ENCODE measurements at places on chromosomes 6 and 20. TPM values are rescaled to one million over a fixed set of nuclear protein-coding genes. Genes with fewer than 3 reads are reported as not detected.

GRCh38 chr20:13249118-13249797 lies 28.2 kb downstream of the ISM1 start:
- DNase-seq: no peak

- no peak for DNase-seq
Observed at GRCh38 chr20:63189846-63190559, 25.9 kb downstream of the YTHDF1 start.

- no peak for DNase-seq
Observed at GRCh38 chr6:151620179-151620578, 126.4 kb downstream of the CCDC170 start.

- DNase-seq: no peak
Observed at GRCh38 chr6:100613656-100614055, 148.9 kb upstream of the SIM1 start.

DNA sequence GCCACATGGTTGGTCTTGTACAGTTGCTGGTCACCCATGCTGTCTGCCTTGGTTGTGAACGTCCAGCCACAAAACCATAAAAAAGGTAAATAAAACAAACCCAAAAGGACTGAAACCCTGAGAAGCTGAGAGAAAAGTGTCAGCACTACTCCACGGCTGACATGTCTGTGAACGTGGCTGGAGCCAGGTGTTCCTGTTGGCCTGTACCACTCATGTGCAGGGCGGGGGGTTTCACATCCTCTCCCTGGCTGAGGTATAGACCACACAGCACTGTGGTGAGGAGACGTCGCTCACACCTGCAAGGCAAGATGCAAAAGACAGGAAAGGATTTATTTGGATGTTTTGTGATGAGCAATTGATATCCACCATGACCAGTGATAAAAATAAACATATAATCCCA lies 51.9 kb upstream of the MRPS10 start:
- DNase-seq: no peak

The HLA-DQA2 gene
- 2.7 TPM for total RNA-seq

GRCh38 chr6:11785774-11786579 lies 7.4 kb upstream of the ADTRP start:
- DNase-seq: no peak

DNA sequence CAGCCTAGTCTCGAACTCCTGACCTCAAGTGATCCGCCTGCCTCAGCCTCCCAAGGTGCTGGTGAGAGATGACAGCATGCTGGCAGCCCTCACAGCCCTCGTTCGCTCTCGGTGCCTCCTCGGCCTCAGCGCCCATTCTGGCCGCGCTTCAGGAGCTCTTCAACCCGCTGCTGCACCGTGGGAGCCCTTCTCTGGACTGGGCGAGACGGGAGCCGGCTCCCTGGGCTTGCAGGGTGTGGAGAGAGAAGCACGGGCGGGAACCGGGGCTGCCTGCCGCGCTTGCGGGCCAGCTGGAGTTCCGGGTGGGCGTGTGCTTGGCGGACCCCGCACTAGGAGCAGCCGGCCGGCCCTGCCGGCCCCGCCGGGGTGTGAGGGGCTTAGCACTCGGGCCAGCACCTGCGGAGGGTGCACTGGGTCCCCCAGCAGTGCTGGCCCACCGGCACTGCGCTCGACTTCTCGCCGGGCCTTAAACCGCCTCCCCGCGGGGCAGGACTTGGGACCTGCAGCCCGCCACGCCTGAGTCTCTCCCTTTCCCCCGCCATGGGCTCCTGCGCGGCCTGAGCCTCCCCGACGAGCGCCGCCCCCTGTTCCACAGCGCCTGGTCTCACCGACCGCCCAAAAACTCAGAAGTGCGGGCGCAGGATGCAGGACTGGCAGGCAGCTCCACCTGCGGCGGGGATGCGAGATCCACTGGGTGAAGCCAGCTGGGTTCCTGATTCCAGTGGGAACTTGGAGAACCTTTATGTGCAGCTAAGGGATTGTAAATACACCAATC lies 31.5 kb upstream of the RANBP9 start:
- DNase-seq: no peak

The GTSF1L gene
- not detected for total RNA-seq

- DNase-seq: no peak
Observed at GRCh38 chr6:105135056-105135455, 44.8 kb downstream of the POPDC3 start.

The ITPR3 gene
- 8.0 TPM for total RNA-seq

The SGK1 gene
- 28.1 TPM for total RNA-seq

GRCh38 chr20:3090565-3090964 lies 6.0 kb upstream of the AVP start:
- DNase-seq: no peak

- DNase-seq: no peak
Observed at GRCh38 chr6:108895571-108895970, 47.3 kb downstream of the ARMC2 start.

DNA sequence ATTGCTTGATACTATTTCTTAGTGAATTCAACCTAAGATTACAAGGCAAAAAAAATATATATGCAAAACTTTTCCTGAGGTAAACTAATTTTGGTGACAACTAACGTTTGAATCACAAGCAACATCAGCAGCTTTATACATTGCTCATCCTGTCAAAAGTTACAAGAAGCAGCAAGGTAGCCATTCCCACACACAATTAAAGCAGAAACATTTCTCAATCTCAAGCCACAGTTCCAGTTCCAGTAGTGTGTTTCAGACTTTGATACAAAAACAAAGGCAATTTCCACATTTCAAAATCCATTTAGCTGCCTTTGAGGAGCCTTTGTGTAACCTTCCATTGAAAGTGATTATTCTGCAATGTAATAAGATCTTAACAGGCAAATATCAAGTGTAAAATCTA lies 191.0 kb downstream of the WDR27 start:
- no peak for DNase-seq

The SLC13A3 gene
- 0.30 TPM for total RNA-seq

The KIAA1755 gene
- total RNA-seq: 7.9 TPM

- no peak for DNase-seq
Observed at GRCh38 chr6:106490974-106491373, 130.5 kb downstream of the CRYBG1 start.

The GPR63 gene
- total RNA-seq: 0.65 TPM

DNA sequence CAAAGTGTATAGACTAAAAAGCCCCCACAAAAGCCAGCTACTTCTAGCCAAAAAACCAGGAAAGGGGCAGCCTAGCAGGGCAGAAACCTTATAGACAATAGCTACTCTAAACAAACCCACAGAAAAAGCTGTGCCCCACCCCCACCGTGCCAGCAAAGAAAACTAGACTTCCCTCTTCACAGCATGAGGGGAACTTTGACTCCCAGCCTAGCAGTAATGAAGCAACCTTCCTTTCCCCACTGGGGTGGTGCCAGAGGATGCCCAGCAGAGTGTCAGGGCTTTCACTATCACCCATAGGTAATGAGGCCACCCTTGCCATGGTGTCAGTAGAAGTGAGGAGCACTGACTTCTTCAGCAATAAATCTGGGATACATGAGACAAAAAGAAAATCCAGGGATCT lies 99.0 kb upstream of the LGSN start:
- no peak for DNase-seq

GRCh38 chr6:134394905-134395304 lies 77.0 kb upstream of the SGK1 start:
- DNase-seq: no peak

GRCh38 chr6:145723646-145724045 lies 11.7 kb downstream of the EPM2A start:
- no peak for DNase-seq

The CYP21A2 gene
- total RNA-seq: 0.30 TPM

- DNase-seq: no peak
Observed at GRCh38 chr6:49662231-49662891, 25.7 kb upstream of the RHAG start.

GRCh38 chr6:63883597-63883996 lies 248.0 kb downstream of the PHF3 start:
- DNase-seq: no peak

The PTCRA gene
- not detected for total RNA-seq

The CCND3 gene
- total RNA-seq: 51.5 TPM

DNA sequence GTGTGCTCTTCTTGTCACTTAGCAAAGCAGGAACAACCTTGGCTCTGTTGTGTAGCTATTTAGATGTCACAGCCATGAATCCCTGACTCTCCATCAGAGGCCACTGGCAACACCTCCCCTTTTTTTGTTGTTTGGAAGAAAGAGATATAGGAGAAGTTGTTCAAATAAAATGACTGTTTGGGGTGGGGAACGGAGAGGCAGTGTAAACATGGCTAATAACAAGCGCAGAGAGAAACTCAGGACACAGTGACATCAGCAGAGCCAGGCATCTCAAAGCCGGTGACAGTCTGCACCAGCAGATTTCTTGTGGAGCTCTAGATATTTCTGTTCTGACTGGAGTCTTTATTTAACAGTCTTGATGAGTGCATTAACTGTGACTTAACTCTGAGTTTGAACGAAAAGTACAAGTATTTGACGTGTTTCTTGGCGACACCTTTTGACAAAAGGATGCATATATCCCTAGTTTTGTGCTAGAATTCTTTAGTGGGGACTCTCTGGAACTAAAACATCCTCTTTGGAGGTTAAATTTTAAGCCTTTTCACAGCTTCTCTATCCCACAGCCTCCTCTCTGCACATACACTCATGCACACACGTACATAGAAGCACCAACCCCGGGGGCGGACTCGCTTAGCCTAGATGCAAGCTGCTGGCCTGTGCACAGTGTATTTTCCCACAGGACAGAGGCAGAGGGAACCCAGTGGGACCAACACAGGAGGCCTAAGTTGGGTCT lies 53.8 kb downstream of the ADAT2 start:
- no peak for DNase-seq

The PTCHD4 gene
- 0.92 TPM for total RNA-seq

DNA sequence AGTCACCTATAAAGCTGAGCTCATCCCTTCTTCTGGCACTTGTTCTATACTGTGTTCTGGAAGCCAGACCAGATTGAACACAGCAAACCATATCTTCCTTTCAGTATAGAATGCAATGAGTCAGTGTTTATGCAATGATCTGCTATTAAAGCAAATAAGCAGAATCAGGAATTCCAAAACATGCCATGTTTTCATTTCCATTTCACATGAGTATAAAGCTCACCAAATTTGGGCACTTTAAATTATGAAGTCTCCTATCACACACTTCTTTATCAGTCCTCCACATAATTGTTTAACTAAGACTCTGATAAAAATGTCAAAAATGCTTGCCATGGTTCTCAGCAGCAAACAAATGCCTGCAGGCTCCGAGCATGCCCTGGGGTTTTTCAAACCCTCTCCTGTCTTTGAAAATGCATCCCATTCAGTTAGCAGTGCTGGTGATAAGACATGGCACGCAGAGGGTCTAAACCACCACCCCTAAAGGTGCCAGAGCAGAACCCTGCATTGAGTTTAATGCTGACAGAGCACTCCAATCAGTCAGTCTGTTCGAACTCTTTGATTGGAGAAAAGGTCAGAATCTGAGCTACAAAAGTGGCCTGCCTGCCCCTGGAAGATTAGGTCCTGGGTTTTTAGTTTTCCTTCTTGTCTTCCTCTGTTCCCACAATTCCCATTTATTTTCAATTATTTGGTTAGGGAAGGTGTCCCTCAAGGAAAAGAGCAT lies 234.1 kb downstream of the GMPR start:
- DNase-seq: no peak

DNA sequence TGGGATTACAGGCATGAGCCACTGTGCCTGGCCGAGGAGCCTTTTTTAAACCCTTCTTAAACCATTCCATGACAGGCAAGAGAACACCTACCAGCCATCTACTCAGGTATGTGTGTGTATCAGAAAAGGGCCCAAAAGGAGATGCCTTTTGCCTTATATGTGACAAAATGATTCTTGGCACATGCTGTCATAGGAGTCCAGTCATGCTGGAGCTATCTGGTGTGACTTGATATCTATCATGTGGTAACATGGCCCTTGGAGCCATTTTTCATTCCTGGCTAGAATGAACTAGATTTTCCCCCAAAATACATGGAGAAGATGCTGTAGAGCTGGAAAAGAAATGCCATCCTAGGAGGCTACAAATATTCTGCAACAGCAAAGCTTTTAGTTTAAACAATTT lies 129.1 kb downstream of the DST start:
- no peak for DNase-seq

DNA sequence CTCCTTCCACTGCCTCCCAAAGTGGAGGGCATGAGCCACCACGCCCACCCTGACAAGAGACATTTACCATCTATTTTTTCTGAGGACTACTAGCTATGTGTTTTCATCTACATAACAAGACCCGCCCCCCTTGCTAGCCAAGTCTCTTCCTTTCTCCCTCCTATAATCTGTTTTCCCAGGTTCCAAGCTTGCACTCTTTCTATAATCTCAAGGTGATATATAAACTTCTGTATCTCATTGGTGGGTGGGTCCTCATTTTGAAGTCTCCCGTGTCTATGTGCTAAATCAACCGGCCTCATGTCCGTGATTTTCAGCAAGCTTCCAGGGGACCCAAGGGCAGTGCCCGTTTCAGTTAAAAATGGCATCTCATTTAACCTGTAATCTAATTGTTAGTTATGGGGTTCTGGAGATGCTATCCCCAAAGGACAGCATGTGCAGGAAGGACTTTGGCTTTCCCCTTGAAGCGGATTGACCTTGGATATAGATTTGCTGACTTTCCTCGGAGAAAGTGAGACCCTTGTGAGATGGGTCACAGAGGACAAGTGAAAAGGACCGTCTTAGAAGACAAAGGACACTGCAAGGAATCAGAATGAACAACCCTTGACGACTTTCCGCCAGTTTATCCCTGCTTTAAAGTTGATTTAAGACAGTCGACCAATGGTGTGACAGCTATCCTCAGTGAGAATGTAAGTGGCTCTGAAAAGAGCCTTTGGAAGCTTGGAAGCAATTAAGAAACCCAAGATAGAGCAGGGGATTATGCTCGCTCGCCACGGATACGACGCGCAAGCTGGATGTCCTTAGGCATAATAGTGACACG lies 22.4 kb downstream of the OR2B2 start:
- DNase-seq: no peak

The CLPSL2 gene
- not detected for total RNA-seq

GRCh38 chr6:105966481-105966880 lies 119.7 kb upstream of the PRDM1 start:
- DNase-seq: no peak

- no peak for DNase-seq
Observed at GRCh38 chr6:168128631-168129291, 49.7 kb upstream of the FRMD1 start.

DNA sequence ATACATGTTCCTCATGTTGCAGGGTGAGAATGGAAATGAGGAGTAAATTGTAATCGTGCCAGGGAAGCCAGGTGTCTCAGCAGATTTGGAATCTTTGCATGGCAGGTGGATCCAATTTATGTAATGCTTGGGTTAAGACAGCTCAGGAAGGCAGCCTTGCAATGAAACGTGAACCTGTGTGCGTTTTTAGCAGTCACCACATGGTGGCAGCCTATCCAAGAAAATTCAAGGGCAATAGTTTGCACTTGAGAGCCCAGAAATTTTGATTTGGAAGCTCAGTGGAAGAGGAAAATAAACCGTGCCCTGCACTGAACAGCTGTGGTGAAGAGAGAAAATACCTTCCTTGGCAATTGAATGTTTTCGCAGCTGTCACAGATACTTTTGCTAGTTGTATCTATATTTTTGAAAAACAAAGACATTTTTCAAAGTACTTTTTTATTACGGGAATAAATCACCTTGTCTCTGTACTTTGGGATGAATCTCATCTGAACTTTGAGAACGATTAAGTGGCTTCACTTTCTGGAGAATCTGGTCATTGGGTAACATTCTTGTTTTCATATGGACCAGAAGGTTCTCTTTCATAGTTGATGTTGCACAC lies 26.5 kb downstream of the MTHFD1L start:
- no peak for DNase-seq

GRCh38 chr20:48025661-48026060 lies 240.4 kb upstream of the SULF2 start:
- DNase-seq: no peak

GRCh38 chr6:154615483-154616025 lies 105.1 kb upstream of the CNKSR3 start:
- peak; percentile 71 for DNase-seq

The SAMD10 gene
- 5.7 TPM for total RNA-seq

The ARMH2 gene
- total RNA-seq: not detected

Data from Right ventricle myocardium inferior (tissue), 1 donor.